ENCODE measurements at places on chromosomes 11 and 22.

GRCh38 chr11:26227301-26227746 is 104.6 kb upstream of the ANO3 start:
- no peaks in the 10 kb centered on the region for H3K27me3 ChIP-seq
- no peak for DNase-seq
- H3K4me1 ChIP-seq, result no peaks in the 10 kb centered on the region
- H3K27ac ChIP-seq, result no peak overlapping the region

DNA sequence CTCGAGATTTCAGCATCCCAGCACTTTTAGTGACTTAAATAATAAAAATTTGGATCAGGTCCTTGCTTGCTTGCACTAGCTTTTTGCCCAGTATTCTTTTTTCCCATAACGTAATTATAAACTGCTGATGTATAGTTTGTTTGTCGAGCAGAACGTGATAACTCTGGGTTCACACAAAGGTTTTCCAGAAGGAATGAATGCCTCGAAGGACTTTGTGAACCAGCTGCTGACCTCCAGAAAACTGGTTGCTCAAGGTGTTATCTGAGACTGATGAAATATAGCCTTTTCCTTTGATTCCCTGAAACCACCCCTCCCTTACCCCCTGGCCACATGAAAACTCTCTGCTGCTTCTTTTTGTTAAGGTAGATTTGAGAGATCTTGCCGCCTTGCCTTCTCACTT is 229.1 kb upstream of the CARD18 start:
- DNase-seq, result no peak
- no peaks in the 10 kb centered on the region for H3K4me1 ChIP-seq
- no peaks in the 10 kb centered on the region for H3K27me3 ChIP-seq
- no peak overlapping the region for H3K27ac ChIP-seq
- H3K4me3 ChIP-seq, result no peak overlapping the region
- H3K36me3 ChIP-seq, result no peaks in the 10 kb centered on the region

DNA sequence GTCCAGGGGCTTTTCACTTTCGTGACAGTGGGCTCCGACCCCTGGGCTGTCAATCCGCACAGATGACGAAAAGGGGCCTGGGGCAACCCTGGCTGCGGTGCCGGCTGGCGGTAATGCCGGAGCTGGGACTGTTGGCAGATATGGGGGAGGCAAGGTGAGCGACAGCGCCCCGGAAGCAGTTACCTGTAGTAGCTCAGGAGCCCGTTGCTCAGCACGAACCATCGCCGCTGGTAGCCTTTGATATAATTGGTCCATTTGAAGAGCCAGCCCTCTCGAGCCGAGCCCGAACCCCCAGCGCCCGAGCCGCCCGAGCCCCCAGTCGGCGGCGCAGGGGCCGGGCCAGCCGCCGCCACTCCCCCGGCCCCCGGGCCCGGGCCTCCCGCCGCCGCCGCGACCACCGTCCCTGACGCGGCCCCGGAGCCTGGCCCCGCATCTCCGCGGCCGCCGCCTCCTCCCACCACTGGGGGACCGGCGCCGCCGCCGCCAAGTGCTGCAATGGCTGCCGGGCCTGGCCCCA is 396 bp downstream of the OSBP start:
- H3K36me3 ChIP-seq, result peaks cover 5% of the 10 kb centered on the region
- no peaks in the 10 kb centered on the region for H3K27me3 ChIP-seq
- H3K27ac ChIP-seq, result peak overlapping the region; percentile 85

- DNase-seq, result peak; percentile 55
- H3K4me3 ChIP-seq, result peak overlapping the region; percentile 1
- H3K4me1 ChIP-seq, result peaks cover 78% of the 10 kb centered on the region
- no peaks in the 10 kb centered on the region for H3K36me3 ChIP-seq
These were observed 33.0 kb downstream of the PTPRJ start for GRCh38 chr11:48013269-48013901.

- H3K36me3 ChIP-seq, result no peaks in the 10 kb centered on the region
- H3K27me3 ChIP-seq, result no peaks in the 10 kb centered on the region
- H3K27ac ChIP-seq, result no peak overlapping the region
- no peaks in the 10 kb centered on the region for H3K4me1 ChIP-seq
These were observed 50.7 kb downstream of the CTTN start for GRCh38 chr11:70448983-70449567.

All from effector memory CD4-positive, alpha-beta T cell (primary cell).